ENCODE measurements at places on chromosomes 6 and 20.

DNA sequence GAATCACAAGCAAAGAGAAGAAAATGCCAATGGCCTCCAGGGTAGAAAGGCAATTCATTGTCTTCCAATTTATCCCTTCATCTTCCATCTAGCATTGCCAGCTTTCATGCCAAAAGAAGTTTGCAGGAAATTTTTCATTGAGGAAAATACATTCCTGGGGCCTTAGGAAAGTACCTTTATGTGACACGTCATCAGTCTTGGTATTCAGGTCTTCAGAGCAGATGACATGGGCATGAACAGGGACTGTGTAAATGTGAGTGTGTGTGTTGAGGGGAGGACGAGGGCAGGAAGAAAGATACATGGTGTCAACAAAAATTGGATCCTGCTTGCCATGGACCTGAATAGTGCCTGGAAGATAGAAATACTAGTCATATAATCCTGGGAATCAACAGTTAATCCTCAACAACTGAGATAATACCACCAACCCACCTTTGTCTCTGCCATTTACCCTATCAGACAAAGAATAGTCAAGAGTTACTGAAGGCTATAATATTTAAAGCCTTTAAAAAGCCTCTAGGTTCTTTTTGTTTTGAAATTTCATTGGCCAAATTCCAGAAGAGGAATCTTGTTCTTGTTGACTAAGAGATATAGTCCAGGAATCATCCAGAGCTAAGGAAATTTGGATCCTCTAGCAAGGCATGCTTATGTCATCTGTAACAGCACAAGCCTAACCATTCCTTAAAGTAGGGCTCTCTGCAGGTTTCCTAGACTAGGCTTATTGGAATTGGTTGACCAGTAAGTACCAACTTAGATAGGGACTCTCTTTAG lies 405.8 kb upstream of the SASH1 start:
- no peak for DNase-seq

GRCh38 chr6:163377561-163377960 lies 37.0 kb upstream of the QKI start:
- DNase-seq = no peak

DNA sequence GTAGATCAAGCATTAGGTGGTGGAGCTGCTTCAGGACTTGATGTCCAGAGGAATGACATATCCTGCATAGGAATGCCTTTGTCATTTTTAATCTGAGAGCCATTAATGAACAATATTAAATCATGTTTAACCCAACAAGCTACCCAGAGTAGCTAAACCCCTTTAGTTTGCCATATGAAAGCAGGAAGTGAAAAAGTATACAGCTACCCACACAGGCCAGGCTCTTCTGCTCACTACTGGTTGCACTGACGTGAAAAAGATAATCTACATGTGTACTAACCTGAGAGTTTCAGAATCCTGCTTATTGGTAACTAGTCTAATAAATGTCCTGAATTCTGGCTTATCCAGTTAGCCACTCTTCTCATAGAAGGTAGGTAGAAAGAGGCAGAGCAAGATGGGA lies 19.9 kb downstream of the GLYATL3 start:
- no peak for DNase-seq

DNA sequence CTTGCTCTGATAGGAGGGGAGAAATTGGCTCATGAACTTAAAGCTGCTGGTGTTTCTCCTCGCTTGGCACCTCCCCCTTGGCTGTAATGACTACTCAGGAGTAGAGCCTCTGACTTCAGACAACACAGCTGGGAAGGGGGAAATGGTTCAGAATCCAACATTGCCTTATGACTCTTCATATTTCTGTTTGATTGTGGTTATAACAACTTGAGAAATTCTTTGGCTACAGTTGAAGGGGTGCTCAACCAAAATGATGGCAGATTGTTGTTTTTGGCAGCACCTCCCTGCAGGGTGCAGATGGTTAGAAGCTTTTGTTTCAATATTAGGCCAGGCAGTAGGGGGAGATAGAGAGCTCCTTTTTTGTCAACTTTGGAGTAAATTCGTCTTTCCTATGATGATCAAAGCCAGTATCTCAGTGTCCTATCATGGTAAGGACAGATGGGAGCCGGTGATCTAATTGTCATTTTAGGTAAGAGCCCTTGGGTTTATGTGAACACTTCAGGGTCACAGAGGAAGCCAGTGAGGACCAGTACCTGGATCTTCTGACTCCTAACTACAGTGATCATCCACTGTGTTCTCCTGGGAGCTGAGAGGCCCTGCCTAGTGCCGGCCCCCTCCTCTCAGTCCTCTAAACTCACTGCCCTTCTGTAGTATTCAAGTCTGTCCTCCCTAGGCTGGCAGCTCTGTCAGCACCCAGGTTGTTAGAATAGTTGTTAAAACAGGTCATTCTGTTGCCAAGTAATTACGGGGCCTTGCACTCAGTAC lies 39.9 kb downstream of the RPRD1B start:
- peak; percentile 75 for DNase-seq

DNA sequence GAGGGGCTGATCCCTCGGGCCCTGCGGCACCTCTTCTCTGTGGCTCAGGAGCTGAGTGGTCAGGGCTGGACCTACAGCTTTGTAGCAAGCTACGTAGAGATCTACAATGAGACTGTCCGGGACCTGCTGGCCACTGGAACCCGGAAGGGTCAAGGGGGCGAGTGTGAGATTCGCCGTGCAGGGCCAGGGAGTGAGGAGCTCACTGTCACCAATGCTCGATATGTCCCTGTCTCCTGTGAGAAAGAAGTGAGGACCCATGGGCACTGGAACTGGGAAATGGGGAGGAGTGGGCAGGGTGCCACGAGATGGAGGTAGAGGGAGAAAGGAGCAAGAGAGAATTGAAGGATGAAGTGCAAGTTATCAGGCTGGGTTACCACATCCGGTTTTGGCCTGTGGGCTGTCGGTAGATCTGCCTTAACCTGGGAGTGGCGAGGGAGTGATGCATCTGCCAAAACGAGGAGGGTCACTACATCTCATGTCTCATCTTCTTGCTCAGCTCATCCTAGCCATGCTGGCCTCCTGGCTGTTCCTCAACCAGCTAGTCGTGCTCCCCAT lies 5.4 kb upstream of the PHF1 start:
- DNase-seq = no peak

GRCh38 chr20:46089167-46089416 lies 670 bp downstream of the NCOA5 start:
- no peak for DNase-seq

GRCh38 chr20:5947276-5947675 lies 3.1 kb downstream of the TRMT6 start:
- no peak for DNase-seq

GRCh38 chr6:111338843-111339242 lies 144.2 kb downstream of the REV3L start:
- DNase-seq = no peak

- no peak for DNase-seq
Observed at GRCh38 chr6:41275489-41275888, 11.0 kb downstream of the TREM1 start.
